ENCODE measurements at places on chromosomes 5 and 9.

GRCh38 chr9:78301466-78301865, 4.5 kb downstream of the PSAT1 start:
- DNase-seq: no peak

- no peak for DNase-seq
These were observed 286.3 kb downstream of the ADGRV1 start for GRCh38 chr5:90844931-90845330.

DNA sequence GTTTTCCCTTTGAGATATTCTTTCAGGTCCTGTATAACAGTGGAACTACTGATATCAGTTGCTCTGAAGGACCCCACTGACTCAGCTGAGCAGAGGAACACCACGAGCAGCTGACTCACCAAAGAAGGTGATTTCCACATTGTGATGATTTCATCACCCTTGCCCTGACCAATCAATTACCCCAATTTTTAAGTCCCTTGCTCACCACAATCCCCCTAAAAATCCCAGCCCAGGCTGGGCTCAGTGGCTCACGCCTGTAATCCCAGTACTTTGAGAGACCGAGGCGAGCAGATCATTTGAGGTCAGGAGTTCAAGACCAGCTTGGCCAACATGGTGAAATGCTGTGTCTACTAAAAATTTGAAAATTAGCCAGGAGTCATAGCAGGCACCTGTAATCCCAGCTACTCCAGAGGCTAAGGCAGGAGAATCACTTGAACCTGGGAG, 125.3 kb upstream of the ABCA1 start:
- DNase-seq: peak; percentile 84

DNA sequence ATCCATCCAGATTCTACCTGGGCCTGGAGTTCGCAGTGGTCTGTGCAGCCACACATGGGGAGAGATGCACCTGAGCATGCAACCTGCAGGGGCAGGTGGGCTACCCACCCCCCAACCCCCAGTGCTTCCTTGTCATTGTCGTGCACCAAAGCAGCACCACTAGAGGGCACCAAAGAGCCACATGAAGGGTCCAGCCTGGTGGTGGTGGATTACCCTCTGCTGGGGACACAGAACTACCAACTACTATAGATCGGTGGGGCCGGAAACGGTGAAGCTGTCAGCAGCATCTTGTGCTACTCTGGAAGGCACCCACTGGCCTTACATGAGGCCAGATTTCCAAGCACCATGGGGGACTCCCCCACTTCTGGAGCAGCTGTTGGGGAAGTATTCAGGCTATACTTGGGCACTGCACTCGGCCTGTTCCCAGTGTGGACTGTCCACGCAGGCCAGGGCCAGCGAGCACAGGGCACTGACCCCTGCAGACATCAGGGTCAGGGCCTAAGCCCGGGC, 60.2 kb upstream of the TBC1D2 start:
- DNase-seq: peak; percentile 79

DNA sequence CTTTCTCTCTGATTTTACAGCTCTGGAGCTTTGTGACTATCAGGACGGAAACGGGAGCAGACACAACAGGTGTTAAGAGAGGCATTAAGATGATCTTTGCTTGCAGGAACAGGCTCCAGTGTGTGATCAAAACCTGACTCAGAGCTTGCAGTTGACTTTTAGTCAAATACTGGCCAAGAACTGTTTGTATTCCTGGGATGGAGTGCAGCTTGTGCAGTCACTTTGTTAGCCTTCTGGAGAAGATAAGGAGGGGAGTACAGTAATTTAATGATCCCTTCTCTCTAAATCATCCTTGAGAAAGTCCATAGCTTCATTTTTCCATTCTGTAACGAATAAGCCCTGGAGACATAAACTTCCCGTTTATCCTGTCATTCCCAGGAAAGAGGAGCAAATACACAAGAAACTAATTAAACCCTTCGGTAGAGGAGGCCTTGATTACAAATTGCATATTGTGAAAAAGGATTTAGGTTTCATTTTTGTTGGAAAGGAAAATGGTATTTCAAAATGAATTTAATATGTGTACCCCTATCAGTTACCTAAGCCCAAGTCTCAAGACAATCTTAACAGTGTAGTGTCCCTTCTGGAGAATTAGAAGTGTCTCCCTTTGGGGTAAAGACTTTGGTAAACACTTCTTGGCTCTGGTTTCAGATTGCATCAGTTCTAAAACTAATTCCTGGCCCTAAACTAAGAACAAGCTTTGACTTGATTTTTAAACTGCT, 3.1 kb upstream of the STOM start:
- DNase-seq: no peak

GRCh38 chr5:54610197-54610944, 92.8 kb downstream of the SNX18 start:
- DNase-seq: peak; percentile 4

DNA sequence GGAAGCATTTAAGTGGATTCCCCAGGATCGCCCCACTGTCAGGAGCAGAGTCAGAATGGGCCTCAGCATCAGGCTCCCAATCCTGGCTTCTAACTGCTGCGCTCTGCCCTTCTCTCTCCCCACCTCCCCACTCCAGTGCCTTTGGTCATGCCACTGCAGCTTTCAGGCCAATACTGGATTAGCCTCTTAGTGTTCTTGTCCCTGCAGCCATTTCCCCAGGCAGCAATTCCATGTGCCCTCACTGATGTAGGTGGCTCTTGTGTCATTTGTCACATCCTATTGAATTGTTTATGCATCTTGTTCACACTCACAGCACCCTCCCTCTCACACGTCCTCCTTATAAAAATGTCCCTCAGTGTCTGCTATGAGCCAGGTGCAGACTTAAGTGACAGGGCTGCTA, 544.2 kb upstream of the DAP start:
- no peak for DNase-seq

- no peak for DNase-seq
These were observed 307.3 kb upstream of the NREP start for GRCh38 chr5:112064271-112064701.

DNA sequence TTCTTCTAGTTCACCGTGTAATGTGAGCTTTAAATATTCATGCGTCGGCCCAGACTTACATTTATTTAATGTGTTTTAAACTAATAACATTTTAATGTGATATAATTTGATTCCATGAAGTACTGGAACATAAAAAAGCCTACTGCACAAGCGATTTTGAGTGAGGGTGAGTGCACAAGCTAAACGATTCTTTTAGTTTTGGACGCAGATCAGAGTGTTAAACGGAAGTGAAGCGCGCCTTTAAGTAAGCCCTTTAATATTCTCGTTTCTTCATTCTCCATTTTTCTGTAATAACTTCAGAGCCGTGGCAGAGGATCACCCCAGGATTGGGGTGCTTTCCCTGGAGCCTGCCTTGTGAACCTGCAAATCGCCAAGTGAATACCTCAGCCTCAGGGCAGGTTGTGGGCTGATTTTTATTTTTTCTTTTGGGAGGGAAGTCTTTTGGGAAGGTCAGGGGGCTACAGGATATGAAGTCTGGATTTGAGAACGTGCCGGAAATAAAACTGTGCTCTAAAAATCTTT, 4.9 kb upstream of the PAX5 start:
- no peak for DNase-seq

- no peak for DNase-seq
These were observed 30.9 kb upstream of the RAI14 start for GRCh38 chr5:34625246-34625645.

- DNase-seq: no peak
These were observed 27.4 kb downstream of the DROSHA start for GRCh38 chr5:31504529-31504928.

DNA sequence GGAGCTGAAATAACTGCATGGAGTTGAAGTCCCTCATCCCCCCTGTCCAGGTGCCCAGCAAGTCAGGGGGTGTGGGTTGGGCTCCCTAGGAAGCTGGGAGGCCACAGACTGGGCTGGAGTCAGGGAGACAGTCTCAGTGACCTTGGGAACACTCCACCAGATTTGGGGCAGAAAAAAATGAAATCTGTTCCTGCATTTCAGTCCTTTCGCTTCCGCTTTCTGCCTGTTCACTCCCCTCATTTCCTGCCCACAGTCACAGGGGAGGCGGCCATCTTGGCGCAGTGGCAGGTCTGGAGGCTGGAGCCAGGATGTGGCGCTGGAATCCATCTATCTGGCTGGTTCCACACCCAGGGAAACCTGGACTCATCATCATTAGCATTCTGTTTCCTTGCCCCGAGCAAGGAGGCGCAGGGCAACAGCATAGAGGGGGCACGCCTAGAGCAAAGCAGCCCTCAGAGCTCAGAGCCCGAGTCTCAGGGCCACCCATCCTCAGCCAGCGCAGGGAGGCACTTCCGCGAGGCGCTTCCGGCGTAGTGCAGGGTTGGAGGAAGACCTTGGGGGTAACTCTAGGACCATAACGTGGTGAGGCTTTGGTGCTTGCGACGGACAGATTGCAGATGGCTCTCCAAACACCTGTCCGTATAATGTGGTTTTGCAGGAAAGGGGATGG, 86.2 kb upstream of the HSPA9 start:
- DNase-seq: no peak

DNA sequence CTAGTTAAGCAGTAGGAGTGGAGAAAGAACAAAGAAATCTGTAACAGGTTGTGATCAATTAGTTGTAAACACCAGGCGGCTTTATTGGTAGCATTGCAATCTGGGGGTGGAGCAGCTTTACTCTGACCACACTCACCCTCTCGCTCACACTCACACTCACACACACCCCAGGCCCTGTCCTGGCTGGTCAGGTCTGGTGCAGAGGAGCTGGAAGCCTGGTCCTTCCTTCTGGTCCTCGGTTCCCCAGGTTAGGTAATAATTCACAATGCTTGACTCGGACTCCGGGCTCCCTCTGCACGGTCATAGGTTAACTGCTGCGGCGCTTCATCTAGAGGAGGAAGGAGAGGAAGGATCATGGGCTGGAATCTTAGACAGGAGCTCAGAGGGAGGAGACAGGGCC, 1.6 kb downstream of the CCL19 start:
- DNase-seq: no peak

DNA sequence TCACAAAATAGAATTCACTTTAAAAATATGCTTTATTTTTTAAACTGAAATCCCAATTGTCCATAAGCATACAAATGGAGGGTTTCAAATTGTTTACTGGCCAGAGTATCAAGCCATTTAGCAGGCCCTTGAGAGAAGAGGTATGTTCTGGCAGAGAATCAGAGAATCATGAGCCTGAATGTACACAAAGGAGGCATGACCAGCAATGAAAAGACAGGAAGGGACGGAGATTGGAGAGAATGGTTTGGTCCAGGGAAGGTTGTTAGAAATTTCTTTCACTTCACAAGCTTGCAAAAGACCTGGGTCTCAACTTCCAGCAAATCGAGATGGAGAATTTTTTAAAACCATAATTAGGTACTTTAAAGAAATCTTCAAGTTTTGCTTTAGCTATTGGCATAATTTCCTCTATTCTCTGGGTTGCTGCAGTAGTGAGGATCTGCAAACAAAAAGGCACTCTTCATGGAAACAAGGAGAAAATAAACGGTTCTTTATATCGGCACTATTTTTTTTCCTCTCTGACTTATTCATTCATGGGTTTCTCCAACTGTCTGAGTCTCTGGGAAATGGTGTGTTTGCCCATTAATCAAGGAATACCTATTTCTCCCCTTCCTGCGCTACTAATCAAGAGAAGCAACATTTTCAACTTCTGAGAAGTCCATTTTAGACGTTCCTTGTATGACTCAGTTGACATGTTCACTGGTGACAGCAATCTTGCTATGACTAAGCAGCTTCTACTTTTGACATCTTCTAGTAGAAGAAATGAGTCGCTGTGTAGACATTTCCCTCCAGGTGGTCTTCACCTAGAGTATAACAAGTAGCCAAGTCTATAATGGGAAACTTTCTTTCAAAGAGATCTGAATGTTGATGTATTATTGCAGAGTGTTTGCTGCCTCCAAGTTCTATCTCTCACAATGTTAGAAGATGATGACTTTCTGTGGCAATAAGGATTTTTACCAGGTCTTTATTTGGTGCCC, 23.1 kb upstream of the ERCC6L2 start:
- DNase-seq: peak; percentile 7

DNA sequence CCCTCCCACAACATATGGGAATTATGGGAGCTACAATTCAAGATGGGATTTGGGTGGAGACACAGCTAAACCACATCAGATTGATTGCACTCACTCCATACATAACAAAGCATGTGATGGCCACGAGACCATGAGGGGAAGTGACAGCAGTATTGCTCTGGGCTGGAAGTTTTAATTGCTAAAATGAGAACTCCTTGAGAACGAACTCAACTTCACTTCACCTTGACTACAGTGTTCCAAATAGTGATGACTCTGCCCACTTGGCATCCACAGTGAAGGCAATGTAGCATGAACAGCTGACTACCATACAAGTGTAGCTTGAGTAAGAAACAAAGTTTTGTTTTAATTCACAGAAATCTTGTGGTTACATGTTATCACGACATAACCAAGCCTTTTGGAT, 739 bp upstream of the SPINK7 start:
- no peak for DNase-seq

DNA sequence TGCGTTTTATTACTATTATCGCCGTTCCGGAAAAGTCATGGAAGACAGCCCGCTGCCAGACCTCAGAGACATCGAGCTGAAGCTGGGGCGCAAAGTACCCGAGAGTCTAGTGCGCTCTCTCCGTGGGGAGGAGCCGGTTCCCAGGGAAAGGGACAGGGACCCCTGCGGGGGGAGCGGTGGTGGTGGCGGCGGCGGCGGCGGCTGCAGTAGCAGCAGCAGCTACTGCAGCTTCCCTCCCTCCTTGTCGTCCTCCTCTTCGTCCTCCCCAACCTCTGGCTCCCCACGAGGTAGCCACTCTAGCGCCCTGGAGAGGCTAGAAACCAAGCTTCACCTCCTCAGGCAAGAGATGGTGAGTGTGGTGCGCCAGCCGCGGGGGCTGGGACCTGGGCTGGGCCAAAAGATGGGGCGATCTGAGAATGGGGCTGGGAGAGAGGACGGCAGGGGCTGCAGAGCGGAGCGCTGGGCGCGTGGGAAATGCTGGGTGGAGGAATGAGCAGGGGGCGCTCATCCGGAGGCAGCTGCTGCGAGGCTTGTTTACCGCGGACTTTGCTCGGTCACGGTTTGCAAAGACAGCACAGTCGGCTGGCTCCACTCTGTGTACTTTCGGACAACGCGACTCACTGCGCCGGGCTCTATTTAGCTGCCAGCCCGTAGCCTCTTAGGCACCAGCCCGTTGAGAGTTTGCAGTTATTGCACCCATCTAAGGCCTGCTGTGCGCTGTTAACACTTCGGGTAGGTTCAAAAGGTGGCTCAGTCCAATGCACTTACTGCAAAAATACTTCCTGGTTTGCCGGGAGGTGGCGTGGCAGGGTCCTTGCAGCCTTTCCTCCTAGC, 1.1 kb downstream of the LURAP1L start:
- DNase-seq: no peak
